T-helper 1 cell (primary cell): ENCODE measurements at places on chromosomes 4 and X.

- no peak for DNase-seq
Measured at GRCh38 chr4:30314001-30314400, 406.2 kb upstream of the PCDH7 start.

DNA sequence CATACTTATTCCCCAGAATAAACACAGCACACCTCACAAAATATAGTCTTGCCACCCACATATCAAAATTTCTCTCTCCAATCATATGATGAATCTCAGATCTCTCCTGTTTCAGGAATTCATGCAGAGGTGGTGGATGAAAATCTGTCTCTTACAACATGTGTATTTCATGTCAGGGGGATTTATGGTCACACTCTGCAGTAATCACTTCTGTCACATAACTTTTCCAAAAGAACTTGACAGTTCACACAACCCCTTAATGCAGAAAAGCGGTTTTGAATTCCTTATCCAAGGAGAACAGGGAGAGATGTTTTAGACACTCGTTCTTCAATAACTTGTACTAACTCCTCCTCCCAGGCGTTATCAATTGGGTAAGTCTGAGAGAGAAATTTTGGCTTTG lies 180.5 kb upstream of the ETNPPL start:
- DNase-seq = no peak

DNA sequence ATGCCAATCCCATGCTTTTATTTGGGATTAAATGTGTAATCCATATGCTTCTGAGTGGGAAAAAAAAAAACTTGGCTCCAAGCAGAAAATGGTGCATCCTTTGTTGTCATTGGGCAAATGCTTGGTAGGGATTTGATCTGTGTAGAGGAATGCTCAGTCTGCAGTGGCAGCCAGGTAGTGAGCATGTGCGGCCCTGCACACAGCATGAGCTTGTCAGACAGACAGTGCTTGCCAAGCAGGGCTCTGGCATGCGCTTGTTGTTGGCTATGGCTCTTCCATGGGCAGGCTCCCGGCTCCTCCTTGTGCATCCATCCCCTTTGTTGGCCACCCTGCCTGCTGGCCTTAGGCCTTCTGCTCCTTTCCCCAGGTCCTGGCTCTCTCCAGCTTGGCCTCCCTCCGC lies 130.3 kb downstream of the GPR143 start:
- DNase-seq = no peak

- no peak for DNase-seq
Measured at GRCh38 chr4:176949029-176949428, 156.3 kb upstream of the VEGFC start.

GRCh38 chr4:81442484-81443085 lies 29.1 kb downstream of the RASGEF1B start:
- DNase-seq = no peak

GRCh38 chr4:76729460-76729859 lies 168.5 kb downstream of the SOWAHB start:
- DNase-seq = no peak
